T-cell (primary cell): ENCODE measurements at places on chromosomes 7 and 10. TPM values are rescaled to one million over a fixed set of nuclear protein-coding genes. Genes with fewer than 3 reads are reported as not detected.

DNA sequence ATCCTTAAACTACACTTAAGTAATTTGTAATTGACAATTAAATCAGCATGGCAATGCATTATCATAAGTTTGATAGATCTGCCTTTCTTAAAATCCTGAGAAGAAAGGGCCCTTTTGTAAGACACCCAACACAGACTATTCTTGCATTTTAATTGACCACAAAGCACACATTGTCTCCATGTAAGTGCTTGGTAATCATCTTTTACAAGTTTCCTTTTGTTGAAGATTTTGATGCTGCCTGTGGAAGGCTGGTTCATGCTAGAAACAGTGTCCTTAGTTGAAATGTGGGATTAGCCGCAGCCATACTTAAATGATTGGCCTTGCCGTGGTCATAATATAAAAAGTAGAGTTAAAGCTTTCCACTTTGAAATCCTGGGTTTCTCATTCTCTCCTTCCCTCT lies 32.3 kb upstream of the CELF2 start:
- no peaks in the 10 kb centered on the region for H3K4me1 ChIP-seq
- H3K36me3 ChIP-seq, result no peaks in the 10 kb centered on the region
- H3K27ac ChIP-seq, result no peak overlapping the region
- no peak overlapping the region for H3K4me3 ChIP-seq
- no peaks in the 10 kb centered on the region for H3K27me3 ChIP-seq

DNA sequence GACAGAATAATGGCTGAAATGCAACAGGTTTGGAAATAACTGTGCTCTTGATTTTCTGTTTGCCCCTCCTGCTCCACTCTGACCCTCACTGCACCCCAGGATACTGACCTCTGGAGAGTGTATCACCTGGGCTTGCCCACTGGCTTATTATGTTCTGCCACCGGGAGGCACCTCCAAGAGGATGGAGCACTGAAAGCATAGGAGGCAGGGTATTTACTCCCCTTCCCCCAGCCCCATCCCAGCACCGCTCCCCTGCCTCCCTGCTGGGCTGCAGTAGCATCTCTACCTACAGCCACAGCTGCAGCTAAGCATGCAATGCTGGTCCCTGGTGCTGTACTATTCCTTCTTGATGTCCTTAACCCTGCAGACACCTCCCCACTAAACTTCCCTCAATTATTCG lies 26.4 kb downstream of the RAB11FIP2 start:
- no peaks in the 10 kb centered on the region for H3K4me1 ChIP-seq
- H3K27ac ChIP-seq, result no peak overlapping the region
- H3K4me3 ChIP-seq, result no peak overlapping the region
- no peaks in the 10 kb centered on the region for H3K36me3 ChIP-seq
- no peaks in the 10 kb centered on the region for H3K27me3 ChIP-seq

Gene SVIL
- 45.6 TPM for total RNA-seq

Gene TNKS2
- total RNA-seq, result 47.6 TPM

Gene ENO4
- not detected for total RNA-seq

Gene CCT6A
- 72.8 TPM for total RNA-seq

Gene ZP3
- 3.2 TPM for total RNA-seq

Gene MMP21
- 0.49 TPM for total RNA-seq
